ENCODE measurements at places on chromosomes 16 and 17. TPM values are rescaled to one million over a fixed set of nuclear protein-coding genes. Genes with fewer than 3 reads are reported as not detected.

GRCh38 chr16:88796278-88796677 lies 7.3 kb upstream of the CDT1 start:
- no peak for ATAC-seq

GRCh38 chr17:51421525-51421924 lies 161.2 kb downstream of the UTP18 start:
- no peak for ATAC-seq

- ATAC-seq: peak; percentile 23
Measured at GRCh38 chr16:67040906-67041305, 12.0 kb downstream of the CBFB start.

LRRC37B gene
- total RNA-seq: 29.2 TPM

AOC3 gene
- total RNA-seq: 2.2 TPM

- ATAC-seq: peak; percentile 48
Measured at GRCh38 chr16:30786936-30787612, at the start of gene ZNF629. Gene ZNF629 (minus strand): TSS chr16:30787205. CDS start chr16:30784482, 2,723 bp downstream.

DNA sequence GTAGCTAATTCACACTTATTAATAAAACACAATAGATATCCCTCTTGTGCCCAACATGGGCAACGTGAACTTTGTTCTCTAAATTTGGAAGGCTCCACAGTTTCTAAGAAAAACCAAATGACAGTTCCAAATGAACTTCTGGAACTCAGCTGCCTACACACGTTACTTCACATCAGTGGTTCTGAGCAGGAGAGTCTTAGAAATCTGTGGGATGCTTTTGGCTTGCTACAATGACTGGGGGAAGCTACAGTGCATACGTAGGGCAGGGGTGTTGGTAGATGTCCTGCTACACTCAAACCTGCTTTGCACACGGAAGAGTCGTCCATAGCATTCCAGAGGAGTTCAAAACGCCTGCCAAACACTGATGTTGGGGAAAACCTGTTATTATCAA lies 8.0 kb downstream of the TXNDC11 start:
- no peak for ATAC-seq

DNA sequence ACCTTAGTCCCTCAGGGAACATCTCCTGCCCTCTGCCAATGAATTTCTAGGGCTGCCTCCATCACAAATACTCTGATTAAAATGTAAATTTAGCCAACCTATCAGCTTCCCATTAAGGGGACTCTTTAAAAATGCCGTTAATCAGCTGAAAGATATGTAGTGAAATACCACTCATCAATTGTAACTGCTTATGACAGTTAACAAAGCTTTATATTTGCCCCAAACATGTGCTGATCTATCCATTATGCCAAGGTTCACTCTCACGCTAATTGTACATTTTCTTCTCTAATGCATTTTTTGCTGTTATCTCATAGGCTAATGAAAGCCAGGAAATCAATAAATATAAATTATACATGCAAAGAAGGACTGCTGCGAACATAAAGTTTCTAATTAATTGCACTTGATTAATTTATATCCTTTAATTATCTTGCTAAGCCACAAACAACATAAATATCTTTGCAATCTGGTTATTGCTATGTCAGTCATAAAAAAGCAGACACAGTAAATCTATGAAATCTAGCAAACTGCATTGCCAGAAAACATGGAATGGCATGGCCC lies 601.4 kb upstream of the SALL1 start:
- ATAC-seq: no peak

G6PC1 gene
- total RNA-seq: not detected

DNA sequence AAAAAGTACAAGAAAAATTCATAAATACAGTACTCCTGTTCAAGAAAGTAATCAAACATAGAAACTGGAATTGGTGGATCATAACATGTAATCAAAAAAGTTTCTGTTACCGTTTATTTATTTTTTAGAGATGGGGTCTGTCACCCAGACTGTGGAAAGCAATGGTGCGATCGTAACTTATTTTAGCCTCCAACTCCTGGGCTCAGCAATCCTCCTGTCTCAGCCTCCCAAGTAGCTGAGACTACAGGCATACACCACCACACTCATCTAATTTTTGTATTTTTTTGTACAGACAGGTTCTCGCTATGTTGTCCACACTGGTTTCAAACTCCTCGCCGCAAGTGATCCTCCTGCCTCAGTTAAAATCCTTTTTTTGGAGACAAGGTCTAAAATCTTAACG lies 22.5 kb downstream of the ARHGAP17 start:
- ATAC-seq: no peak

DNA sequence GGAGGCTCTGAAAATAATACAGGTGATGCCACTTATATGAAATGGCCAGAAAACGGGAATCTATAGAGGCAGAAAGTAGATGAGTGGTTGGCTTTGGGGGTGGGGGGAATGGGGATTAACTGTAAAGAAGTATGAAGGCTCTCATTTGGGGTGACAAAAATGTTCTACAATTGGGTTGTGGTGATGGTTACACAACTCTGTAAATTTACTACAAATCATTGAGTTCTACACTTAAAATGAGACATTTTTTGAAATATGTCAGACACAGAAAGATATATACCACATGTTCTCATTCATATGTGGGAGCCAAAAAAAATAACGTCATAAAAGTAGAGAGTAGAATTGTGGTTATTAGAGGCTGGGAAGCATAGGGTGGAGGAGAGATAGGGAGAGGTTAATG lies 25.7 kb downstream of the ARHGAP17 start:
- no peak for ATAC-seq

GRCh38 chr17:61188081-61188480 lies 211.6 kb upstream of the TBX2 start:
- ATAC-seq: no peak

- ATAC-seq: peak; percentile 17
Measured at GRCh38 chr17:67244431-67245072, 444 bp downstream of the HELZ start.

GRCh38 chr16:88970050-88970449 lies 7.0 kb downstream of the CBFA2T3 start:
- ATAC-seq: no peak

DNA sequence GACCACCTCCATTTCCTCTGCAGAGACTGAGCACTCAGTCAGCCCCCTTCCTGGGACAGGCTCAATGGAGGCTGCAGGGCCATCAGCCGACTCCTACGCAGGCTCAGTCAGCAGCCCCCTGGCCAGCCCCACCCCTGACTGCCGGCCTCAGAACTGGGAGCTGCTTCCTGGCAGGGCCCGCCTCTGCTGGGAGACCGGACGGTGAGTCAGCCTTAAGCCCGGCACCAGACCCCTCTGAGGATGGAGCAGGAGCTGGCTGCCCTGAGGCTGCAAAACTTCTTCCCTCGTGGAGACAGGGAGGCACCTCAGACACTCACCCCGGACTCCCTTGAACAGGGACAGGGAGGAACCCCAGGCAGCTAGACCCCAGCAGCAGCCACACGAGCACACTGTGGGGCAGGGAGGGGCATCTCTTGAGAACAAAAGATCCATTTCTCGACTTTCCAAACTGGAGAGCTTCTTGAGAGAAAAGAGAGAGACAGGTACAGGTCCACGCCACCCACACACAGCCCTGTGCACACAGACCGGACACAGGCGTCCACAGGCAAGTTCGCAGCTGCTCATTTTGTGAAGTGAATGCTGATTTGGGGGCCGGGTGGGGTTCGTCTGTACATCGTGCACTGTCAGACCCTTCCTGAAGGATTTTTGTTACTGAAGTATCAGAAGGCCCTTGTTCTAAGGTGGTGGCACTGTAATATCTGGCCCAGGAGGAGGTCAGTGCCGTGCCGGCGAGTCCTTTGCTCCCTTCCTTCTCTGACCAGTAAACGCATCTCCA lies 1.3 kb upstream of the TUBB3 start:
- ATAC-seq: no peak

SLC16A11 gene
- 0.63 TPM for total RNA-seq

- ATAC-seq: peak; percentile 83
Measured at GRCh38 chr17:43994272-43995149, 9.9 kb upstream of the NAGS start.

DNA sequence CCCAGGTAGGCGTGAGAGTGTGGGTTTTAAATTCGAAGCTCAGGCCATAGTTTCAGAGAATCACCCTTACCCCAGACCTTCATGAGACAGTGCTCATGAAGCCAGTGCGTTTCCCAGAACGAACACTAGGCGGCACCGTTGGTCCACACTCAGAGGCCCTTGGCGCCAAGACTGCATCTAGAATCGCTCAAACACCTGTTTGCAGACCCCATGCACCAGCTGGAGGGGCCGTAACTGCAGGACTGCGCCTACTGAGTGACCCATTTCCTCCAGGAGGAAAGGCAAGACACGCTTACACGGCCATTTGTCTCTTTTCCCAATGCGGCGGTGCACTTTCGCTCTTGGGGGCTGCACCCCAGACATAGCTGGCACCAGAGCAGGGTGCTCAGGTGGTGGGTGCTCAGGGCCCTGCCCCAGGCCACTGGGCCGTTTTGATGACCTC lies 34.0 kb downstream of the ADGRG5 start:
- ATAC-seq: peak; percentile 69

- ATAC-seq: peak; percentile 63
Measured at GRCh38 chr16:88527186-88527936, 42.8 kb upstream of the ZC3H18 start.

DNA sequence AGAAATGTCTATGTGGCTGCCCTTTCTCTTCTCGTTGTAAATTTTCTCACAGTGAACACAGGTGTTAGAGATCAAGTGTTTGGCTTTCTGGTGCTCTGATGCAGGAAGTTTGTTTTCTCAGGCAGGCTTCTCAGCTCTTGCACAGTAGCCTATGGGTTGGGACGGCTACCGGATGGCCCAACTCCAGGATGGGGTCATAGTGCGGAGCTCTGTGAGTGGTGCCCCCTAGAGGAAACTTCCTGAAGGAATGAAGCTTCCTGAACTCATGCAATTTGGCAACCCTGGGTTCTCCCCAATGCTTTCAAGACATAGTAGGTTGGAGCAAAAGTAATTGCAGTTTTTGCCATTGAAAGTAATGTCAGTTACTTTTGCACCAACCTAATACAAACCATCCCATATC lies 407.5 kb upstream of the HSBP1 start:
- no peak for ATAC-seq

GPRC5C gene
- total RNA-seq: not detected

- ATAC-seq: no peak
Measured at GRCh38 chr17:43766413-43767052, 7.9 kb upstream of the SOST start.

- no peak for ATAC-seq
Measured at GRCh38 chr16:71880176-71880575, 3.8 kb downstream of the ZNF821 start.

Measured in activated T-helper 17 cell treated with anti-CD3 and anti-CD28 coated beads, Interleukin-2, amount 50 U/mL, for 72 hours (primary cell).